Activated CD4-positive, CD25-positive, alpha-beta regulatory T cell (primary cell): ENCODE measurements at places on chromosomes 11 and 22.

DNA sequence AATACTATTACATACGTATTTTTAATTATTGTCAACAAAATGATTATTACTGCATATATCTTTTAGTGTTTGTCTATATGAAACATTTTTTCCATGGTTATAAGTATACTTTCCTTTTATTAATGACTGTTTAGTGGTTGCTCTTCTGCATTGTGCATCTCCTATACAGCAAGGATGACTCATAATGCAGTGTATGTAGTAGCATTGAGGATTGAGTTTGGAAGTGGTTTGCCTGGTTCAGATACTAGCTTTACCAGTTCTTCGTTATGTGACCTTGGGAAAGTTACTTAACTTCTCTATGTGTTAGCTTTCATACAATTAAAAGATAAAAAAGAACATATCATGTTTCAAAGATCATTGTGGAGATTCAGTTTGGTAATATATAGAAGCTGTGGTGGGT lies 44.1 kb downstream of the CHORDC1 start:
- no peak for DNase-seq

DNA sequence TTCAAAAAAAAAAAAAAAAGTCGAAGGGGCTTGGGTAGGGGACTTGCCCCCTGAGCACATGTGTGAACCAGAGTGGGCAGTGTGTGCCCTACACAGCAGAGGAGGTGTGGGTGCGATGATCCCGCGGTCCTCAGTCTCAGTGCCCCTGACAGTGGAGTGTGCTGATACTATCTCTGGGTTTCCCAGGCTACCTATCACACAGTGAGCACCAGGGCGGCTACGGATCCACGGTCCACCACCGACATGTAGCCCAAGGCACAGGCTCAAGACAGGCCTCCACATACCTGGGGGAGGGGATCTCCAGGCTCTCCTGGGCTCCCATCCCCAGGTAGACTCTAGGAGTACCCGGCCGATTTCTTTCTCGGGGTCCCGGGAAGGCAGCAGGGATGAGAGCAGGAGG lies 9.1 kb downstream of the B3GAT1 start:
- no peak for DNase-seq

DNA sequence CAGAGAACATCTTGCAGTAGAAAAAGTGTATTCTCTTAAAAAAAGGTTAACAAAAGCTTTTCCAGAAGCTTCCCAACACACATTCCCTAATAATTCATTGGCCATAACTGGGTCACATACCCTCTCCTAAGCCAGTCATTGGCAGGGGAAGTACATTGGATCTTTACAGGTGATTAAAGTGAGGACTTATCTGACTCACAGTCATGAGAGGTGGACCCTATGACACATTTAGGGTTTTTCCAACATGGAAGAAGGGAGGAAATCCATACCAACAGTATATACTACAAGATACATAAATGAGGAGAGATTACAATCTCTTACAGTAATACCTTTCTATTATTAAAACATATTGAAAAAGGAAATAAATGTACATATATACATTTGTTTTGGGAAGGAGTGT lies 72.2 kb downstream of the CCDC73 start:
- DNase-seq: no peak

DNA sequence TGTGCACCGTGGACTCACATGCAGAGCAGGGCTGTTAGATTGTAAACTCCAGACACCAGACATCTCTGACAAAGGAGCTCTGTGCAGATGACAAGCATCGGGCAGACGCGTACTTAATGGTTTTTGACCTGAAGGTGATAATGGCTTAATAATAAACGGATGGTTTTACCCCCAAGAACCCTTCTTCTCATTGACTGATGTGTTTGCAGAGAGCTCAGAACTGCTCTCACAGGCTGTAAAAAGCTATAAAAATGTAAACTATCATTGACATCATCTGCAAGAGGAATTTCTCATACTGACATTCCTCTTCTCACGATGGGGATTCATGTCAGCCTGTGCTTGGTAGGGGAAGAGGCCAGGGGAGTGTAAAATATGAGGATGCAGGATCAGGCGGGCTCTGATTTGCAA lies 8.6 kb upstream of the ARHGAP8 start:
- no peak for DNase-seq

DNA sequence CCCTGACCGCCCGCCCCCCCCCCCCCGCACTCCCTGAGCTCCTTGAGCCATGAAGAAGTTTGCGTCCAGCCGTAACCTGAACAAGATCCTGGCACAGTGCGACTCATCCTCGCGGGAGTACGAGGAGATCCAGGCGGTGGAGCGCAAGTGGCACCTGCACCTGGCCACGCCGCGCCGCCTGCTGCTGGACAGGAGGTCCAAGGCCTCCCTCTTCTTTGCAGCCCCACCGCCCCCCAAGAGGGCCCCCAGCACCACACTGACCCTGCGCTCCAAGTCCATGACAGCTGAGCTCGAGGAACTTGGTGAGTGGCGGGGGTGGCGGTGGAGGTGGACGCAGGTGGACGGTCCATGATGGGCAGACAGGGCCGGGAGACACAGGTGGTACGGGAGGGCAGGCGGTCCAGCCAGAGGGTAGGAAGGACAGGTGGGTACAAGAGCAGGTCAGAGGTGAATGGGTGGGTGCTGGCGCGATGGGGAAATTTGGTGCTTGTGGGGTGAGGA lies 32.1 kb upstream of the ACR start:
- no peak for DNase-seq

GRCh38 chr11:79428406-79428805 lies 12.4 kb downstream of the TENM4 start:
- DNase-seq: no peak

GRCh38 chr11:16357775-16358174 lies 1.4 kb upstream of the SOX6 start:
- DNase-seq: no peak

- no peak for DNase-seq
Observed at GRCh38 chr22:29369460-29369859, 18.9 kb downstream of the AP1B1 start.
